LoVo (cell line): ENCODE measurements at places on chromosomes 5 and 9.
A peak's percentile ranks its signal among the peaks of the same experiment; 100 is the strongest.

DNA sequence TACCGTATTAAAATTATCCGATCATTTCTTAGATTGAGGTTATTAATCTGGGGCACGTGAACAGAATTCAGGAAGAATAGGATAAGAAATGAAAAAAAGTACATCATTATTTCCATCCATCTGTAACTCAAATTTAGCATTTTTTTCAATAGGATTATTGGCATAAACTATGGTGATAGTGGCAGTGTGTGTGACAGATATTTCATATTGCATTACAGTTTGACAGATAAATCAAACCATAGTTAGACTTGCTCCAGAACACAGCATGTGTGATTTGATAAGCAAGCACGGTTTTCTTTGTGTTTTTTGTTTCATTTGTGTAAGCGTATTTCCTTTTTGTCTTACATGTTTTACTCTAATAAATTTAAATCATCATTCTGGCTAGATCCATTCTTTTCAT is 155.0 kb downstream of the CDH9 start:
- DNase-seq, result no peak

DNA sequence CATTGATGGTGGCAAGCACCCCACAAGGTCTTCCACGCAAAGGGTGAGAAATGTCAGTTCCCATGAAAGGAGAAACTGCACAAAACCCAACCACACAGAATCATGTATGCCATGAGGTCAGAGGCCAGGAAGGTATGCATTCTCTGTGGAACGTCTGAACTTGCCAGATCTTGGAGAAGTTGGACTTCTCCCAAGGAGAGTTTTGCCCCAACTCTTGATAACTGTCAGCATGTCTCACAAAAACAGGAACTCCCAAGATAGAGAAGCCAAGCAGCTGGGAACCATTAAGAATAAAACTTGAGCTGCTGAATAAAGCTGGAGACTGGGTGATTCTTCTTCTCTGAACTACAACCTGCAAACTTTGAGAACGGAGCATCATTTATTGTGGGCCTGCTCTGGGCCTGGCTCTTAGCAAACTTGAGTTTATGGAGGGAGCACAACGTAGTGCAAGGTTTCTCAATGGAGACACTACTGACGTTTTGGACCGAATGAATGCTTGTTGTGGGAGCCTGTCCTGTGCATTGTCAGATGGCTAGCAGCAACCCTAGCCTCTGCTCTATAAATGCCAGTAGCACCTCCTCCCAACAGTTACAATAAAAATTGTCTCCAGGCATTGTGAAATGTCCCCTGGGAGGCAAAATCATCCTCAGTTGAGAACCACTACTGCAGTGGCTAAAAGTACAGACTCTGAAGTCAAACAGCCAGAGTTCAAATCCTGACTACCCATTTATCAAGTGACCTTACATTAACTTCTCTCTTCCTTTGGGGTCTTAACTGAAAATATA is 193.5 kb downstream of the ACTL7B start:
- DNase-seq, result no peak

DNA sequence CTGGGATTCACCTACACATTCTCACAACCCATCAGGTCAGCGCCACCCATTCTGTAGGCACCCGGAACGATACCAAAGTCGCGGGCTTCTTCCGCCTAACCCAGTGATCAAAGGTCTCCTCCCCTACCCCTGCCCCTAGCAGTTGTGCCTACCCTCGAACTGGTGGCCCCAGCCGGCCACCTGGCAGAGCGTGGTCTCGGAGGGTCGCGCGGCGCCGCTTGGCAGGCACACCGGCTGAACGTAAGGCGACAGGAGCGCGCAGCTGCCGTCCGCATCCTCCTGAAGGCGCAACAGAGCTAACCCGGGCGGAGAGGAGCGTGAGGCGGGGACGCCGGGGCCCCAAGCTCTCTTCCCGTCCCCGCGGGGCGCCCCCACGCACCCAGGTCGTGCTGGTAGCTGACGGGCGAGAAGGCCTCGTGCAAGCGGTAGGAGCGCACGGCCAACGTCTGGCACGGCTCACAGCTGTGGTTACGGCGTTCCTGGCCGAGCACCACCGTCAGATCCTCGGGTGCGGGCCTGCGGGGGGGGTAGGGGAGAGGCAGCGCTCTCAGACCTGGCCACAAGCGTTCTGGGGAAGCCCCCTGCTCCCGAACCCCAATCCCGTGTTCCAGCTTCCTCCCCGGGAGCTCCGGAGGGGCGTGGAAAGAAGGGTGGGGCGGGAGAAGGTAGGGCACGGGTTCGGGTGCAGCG is 2.8 kb upstream of the PFN3 start:
- DNase-seq, result peak; percentile 33

DNA sequence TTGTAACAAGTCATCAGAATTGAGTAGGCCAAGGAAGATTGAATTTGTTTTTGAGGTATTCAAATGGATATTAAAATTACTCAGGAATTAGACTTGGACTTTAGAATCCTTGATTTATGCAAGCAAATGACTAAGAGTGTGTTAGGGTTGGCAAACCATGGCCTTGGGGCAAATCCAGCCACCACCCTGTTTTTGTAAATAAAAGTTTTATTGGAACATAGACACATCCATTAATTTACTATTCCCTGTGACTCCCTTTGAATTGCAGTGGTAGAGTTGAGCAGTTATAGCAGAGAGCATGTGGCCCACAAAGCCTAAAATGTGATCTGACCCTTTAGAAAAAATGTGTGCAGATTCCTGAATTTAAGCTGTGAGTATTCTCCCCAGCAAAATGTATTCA is 115.6 kb downstream of the WDR70 start:
- DNase-seq, result peak; percentile 61

- no peak for DNase-seq
Measured at GRCh38 chr5:2658881-2659470, 92.5 kb downstream of the IRX2 start.

GRCh38 chr9:25322142-25322541 is 356.1 kb downstream of the TUSC1 start:
- DNase-seq, result no peak
